ENCODE measurements at places on chromosomes 1 and 21.

DNA sequence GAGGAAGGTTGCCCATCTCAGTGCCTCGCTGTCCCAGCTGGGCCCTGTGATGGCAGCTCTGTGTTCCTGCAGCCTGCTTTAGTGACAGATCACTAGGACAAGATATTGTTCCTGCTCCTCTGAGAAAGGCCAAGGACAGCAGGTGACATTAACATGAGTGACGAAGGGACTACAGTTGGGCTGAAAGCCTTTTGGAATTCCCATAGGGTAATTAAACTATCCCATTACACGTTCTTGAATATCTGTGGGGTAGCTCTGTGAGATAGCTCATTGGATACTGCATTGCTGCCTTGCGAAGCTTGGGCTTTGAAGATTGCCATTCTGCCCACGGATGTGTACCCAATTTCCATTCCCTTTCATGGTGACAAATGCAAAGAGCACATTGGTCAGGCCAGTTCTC, 78.2 kb upstream of the COA6 start:
- DNase-seq = no peak

- DNase-seq = no peak
Observed at GRCh38 chr1:21665711-21666575, 3.2 kb downstream of the RAP1GAP start.

DNA sequence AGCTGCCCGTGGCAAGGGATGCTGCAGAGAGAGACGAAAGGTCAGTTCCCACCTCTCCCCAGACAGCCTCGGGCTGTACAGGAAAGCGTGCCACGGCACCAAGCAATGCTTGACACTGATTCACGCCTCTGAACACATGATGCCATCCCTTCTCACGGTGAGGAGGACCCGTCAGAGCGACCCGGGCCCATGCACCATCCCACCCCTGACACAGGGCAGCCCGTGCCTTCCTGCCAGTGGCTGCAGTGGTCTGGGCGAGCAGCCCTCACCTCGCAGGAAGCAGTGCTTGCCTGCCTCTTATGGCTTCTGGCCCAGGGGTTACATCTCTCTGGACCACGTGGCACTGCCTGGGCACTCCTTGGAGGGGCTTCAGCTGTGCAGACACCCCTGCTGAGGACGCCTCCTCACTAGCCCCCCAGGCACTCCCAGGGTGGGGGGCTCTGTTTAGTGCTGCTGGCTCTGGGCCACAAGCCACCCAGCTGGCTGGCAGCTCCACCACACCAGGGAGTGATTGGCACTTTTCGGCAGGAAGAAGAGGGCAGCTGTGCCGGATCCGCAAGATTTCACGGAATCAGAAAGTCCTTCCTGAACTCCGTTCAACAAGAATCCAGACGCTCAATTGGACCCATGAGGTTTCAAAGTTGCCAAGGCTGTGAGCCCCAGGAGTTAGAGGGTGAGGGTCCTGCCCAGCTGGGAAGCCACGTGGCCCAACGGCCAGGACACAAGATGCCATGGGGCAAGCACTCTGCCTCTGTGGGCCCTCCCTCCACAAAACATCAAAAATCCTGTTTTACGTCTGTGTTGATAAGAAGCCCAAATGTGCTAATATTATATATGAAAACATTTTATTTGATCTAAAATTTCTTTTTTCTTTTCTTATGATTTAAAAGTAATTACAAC, 34.8 kb upstream of the SLC19A1 start:
- DNase-seq = no peak

- no peak for DNase-seq
Observed at GRCh38 chr1:1240822-1241587, 5.5 kb downstream of the C1QTNF12 start.

GRCh38 chr1:113858418-113858817, 13.1 kb downstream of the PTPN22 start:
- no peak for DNase-seq

- DNase-seq = no peak
Observed at GRCh38 chr1:3022511-3022973, 1.3 kb downstream of the ACTRT2 start.

DNA sequence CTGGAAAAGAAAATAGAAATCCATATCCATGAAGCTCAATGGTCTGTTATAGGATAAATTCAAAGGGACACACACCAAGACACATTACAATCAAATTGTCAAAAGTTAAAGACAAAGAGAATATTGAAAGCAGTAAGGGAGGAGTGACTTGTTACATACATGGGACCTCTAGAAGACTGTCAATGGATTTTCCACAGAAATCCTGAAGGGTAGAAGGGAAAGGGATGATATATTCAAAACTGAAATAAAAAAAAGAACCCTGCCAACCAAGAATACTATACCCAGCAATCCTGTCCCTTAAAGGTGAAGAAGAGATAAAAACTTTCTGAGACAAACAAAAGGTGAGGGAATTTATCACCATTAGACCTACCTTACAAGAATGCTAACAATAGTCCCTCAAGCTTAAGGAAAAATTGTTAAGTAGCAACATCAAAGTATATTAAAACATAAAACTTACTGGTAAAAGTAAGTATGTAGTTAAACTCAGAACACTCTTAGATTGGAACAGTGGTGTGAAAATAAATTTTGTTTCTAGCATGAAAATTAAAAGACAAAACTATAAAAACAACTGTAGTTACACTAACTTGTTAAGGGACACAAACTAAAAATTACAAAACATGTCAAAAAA, 103.2 kb upstream of the APP start:
- no peak for DNase-seq

- DNase-seq = no peak
Observed at GRCh38 chr1:46613661-46614603, 2.7 kb downstream of the MOB3C start.

Data from activated naive CD4-positive, alpha-beta T cell (primary cell).